ENCODE measurements at places on chromosomes 12 and 14. TPM values are rescaled to one million over a fixed set of nuclear protein-coding genes. Genes with fewer than 3 reads are reported as not detected.
A peak's percentile ranks its signal among the peaks of the same experiment; 100 is the strongest.

- DNase-seq = no peak
Measured at GRCh38 chr12:34205401-34205800, 183.1 kb downstream of the ALG10 start.

GRCh38 chr12:93536766-93537488, 35.5 kb upstream of the SOCS2 start:
- no peak for DNase-seq

GRCh38 chr12:55720071-55720564, at the start of gene RDH5:
RDH5 (plus strand) TSS chr12:55720393; CDS start chr12:55721185, 792 bp downstream.
- DNase-seq = peak; percentile 55

- DNase-seq = no peak
Measured at GRCh38 chr12:102759466-102759865, 157.6 kb downstream of the PAH start.

DNA sequence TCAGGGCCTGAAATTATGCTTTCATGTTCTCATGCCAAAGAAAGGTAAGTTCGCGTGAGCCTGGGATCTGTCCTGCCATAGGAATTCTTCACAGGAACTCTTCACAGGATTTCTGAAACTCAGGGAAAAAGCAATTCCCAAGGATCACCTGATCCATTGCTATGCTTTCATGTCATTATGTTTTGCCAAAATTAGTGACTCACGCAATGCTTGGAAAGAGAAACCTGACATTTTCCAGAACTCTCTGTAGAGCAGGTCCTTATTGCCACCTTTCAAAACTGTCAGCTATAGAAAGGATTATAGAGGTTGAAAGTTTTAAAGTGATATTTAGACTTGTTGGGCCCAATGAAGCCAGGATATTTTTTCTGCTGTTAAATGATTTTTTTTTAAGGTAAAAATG, 6.3 kb upstream of the KCNJ8 start:
- DNase-seq = peak; percentile 21

Gene DDN
- total RNA-seq = under 0.01 TPM

Gene IFNG
- not detected for total RNA-seq

Gene SDR9C7
- total RNA-seq = not detected
